NAMALWA (cell line): ENCODE measurements at places on chromosomes 4 and X.

- no peak for DNase-seq
Observed at GRCh38 chr4:13535118-13535517, 9.2 kb downstream of the NKX3-2 start.

- DNase-seq, result no peak
Observed at GRCh38 chr4:95317085-95317793, 231.5 kb downstream of the UNC5C start.

DNA sequence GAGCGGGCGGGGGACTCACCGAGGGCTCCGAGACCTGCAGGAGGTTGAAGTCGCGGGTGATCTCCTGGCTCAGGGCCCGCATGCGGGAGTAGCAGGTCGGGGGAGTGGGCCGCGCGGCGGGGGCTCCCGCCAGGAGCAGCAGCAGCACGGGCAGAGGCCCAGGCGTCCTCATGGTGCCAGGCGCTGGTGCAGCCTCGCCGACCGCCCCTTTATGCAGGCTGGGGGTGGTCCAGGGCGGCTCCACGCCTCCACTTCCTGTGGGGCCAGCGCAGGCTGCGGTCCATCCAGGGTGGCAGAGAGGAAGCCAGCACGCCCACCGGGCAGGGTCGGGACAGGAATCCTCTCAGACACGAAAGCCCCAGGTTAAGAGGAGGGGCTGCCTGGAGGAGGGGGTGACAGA lies at the start of gene CYTL1:
Gene CYTL1 (minus strand): TSS at position 185 of the 400 bp plus-strand sequence. CDS start 13 bp downstream, at position 172.
- no peak for DNase-seq

DNA sequence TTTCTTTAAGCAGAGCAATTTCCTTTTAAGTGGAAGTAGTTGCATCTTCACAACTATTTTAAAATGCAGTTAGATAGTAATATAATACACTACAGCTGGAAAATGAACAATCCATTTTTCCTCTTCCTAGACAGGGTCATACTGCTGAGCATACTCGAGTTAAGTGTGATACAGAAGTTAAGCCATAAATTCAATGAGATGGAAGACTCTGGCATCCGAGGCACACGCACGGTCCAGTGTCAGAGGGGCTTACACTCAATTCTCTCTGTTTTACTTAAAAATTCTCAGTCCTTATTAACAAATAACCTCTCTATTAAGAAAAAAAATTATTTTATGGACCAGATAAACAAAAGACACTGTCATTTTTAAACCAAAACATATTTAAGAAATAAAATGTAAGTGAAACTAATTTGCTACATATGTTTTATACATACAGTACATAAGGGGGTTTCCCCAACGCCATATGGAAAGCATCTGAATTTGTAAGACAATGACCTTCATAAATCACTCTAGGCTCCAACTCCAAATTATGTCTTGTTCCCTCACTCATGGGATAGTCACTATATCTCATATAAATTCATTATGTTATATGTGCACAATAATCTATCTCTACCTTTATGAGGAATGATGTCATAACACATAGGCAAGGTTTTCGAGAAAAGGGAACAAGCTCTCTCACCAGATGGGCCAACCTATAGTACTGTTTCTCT lies 315.3 kb downstream of the PAPSS1 start:
- DNase-seq, result no peak

DNA sequence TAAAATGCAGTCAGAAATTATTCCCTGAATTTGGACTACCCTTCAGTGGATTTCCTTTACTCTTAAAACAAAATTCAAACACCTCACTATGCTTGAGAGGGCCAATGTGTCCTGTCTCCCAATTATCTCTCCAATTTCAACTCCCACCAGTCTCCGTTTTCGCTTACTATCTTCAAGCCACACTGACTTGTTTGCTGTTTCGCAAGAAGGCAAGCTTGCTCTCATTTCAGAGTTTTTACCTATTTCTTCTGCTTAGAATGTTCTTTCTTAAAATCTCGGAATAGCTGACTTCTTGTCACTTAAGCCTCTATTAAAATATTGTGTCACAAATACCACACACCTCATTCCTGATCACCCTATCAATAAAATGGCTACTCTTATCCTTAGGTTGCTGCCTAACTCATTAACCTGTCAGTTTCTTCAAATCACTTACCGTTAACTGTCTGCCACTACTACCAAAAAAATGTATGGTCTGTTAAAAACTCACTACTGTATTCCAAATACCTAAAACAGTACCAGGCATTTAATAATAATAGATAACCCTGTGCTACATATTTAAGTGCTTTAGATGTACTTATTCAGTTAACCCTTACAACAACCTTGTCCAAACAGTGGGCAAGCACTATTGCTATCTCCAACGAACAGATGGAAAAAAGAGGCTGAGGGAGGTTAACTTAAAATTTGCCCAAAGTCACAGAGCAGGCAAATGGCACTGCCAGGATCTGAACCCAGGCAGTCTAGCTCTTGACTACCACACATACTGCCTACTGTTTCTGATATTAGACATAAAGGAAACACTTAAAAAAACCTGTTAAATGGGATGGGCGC lies 2.9 kb downstream of the UBA6 start:
- DNase-seq, result no peak

GRCh38 chr4:61336488-61336887 lies 136.4 kb downstream of the ADGRL3 start:
- DNase-seq, result no peak

DNA sequence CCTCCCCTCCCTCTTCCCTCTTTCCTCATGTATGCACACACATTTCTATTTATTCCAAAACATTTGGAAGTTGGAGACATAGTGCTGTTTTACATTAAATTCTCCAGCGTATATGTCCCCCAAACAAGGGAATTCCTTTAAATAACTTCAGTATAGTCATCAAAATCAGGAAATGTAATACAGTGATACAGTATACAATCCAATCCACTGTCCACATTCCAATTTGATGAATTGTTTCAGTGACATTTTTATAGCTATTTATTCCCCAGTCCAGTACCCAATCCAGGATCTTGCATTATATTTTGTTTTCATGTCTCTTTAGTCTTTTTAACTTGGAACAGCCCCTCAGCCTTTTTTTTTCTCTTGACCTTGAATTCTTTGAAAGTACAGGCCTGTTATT lies 233.0 kb downstream of the DKK2 start:
- no peak for DNase-seq

GRCh38 chrX:54193085-54193821 lies 10.2 kb upstream of the FAM120C start:
- no peak for DNase-seq

GRCh38 chr4:9943761-9944160 lies 77.5 kb downstream of the SLC2A9 start:
- DNase-seq, result no peak

DNA sequence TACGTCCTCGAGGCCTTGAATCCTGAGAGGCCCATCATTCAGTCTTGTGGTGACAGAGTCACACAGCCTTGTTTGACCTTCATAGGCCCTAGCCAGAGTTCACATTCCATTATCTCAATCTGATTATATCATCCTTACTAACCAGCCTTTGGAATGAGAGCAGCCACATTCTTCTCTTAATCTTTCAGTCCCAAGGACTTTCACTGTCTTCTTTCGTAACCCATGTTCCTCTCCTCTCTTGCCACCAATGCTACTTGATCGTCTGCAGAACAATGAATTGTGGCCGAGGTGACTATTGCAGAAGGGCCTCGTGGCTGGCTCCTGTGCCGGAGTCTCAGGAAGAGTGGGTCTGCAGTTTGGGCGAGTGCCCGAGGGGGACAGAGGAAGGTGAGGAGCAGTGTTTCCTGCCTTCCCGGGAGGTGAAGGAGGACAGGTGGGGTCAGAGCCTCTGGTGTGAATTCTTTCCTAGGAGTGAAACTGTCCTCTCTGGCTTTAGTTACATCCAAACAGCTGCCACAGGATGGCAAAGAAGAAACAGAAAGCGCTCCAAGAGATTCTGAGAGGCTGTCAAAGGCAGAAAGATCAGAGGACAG lies 94.6 kb downstream of the LIMCH1 start:
- no peak for DNase-seq

GRCh38 chr4:122912810-122913575 lies 9.4 kb downstream of the NUDT6 start:
- DNase-seq, result no peak

DNA sequence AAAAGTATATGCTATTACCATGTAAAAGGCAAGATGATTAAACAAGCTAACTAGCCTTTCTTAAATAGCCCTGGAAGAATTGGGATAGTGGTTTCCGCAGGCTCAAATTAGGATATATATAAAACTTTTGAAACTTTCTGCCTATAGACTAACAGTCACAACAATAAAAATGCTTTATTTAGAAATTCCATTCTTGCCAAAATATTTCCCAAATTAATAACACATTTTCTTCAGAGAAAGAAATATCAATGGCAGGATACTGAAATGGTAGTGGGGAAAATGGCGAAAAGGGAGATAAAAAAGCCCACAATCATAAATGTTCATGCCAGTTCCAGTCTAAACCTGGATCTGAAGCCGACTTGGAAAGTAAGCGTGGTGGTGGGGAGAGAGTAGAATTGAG lies 56.0 kb downstream of the MAD2L1 start:
- no peak for DNase-seq

- DNase-seq, result no peak
Observed at GRCh38 chr4:66575008-66575696, 904.9 kb upstream of the EPHA5 start.

DNA sequence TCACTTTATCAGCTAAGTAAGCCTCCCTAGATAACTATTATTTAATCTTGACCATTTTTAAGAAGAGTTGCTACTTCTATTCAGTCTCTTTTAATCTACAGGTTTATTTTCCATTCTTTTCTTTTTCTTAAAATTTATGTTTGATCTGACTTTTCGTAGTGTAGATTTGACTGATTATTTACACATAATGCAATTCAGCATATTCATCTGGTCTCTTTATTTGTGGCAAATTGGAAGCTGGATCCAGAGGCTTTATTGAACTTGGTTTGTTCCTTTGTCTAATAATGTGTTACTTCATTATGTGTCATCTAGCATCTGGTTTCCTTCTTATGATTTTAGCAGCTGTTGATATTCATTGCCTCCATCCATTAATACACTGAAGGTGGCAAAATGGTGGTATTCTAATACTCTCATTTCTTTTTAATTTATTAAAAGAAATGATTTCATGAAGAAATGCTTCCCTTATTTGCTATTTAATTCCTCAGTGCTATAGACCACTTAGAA lies 113.0 kb downstream of the FBXW7 start:
- no peak for DNase-seq

DNA sequence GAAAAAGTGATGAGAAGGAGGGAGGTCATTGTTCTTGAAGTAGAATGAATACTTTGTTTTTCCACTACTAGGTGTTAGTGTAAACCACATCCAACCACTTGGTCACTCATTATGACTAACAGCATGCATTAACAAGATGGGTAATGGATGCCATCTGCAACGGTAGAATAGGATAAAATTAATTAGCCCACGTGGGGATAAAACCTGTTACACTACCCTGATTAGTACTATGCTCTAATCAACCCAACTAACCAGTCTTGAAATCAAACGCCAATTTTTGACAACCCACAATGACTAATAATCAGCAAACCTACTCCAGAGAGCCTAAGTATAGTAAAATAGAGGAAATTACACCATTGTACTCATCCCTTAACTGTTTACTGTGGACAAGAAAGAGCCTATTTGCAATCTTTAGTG lies 93.4 kb upstream of the MCF2 start:
- DNase-seq, result no peak

DNA sequence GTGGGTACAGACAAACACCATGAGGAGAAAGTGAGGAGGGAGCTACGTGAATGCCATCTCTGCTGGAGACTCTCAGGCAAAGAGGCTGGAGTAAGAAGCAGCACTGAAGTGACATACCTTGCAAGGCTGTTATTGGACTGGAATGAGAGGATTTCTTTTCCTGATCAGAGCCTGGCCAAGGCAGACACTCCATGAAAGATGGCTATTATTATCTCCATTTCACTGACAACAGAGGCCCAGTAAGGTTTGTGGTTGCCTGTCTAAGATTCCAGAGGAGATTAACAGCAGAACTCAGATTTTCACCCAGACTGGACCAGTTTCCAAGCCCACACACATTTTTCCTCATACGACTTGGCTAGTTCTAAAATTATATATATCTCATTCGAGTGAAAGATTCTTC lies 162.0 kb upstream of the EOLA2 start:
- DNase-seq, result no peak

DNA sequence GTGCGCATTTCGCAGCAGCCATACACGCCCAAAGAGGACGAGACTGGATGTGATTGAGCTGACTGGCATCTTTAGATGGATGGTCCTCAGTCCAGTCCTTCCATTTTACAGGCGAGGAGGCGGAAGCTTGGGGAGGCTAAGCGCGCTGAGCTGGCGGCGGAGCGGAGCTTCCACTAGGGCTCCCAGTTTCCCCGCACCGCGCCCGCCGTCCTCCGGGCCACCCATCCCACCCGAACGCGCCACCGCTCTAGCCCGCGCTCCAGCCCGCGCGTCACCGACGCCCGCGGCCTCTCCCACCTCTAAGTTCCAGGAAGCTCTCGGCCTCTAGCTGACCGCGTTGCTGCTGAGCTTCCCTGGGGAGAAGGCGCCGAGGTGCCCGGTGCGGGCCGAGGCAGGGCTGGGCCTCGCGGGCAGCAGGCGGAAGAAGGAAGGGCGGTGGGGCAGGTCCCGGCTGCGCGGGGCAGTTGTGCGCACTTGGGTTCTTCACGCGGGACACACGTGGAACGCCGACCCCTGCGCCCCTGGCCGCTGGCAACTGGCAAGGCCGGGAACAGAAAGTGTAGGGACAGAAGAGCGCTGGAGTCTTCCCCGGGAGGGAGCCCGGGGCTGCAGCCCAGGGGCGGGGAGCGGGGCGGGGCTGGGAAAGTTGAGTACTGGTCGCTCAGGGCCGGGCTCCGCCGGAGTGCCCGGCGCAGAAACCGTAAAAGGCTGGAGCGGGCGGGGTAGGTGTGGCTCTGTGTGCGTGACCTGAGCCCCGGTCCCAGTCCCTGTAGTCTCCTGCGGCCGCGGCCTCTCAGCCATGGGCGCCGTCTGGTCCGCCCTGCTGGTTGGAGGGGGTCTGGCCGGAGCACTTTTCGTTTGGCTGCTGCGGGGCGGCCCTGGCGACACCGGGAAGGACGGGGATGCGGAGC lies at the start of gene STBD1:
Gene STBD1 (plus strand): TSS at position 763 of the 911 bp plus-strand sequence. CDS start 37 bp downstream, at position 800.
- no peak for DNase-seq

- DNase-seq, result no peak
Observed at GRCh38 chr4:69773484-69773883, 13.1 kb upstream of the SULT1B1 start.

- DNase-seq, result no peak
Observed at GRCh38 chr4:37082912-37083311, 161.6 kb upstream of the NWD2 start.

DNA sequence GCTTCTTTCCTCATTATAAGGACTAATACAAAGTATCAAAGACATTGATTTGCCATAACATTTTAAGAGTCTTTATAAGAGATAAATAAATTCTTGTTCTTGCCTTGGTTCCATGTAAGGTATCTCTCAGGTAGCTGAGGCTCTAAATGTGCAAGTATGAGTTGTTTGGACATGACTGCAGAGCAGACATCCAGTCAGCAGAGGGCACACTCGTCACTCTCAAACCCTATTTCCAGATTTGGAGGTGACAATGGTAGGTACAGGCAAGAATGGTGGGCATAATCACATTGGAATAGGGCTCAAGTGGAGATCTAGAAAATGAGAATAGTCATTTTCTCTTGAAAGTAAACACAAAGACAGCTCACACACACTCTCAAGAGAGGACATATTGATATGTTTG lies 133.3 kb upstream of the ZIC3 start:
- DNase-seq, result peak; percentile 38
